ENCODE measurements at places on chromosomes 7 and 10. TPM values are rescaled to one million over a fixed set of nuclear protein-coding genes. Genes with fewer than 3 reads are reported as not detected.

DNA sequence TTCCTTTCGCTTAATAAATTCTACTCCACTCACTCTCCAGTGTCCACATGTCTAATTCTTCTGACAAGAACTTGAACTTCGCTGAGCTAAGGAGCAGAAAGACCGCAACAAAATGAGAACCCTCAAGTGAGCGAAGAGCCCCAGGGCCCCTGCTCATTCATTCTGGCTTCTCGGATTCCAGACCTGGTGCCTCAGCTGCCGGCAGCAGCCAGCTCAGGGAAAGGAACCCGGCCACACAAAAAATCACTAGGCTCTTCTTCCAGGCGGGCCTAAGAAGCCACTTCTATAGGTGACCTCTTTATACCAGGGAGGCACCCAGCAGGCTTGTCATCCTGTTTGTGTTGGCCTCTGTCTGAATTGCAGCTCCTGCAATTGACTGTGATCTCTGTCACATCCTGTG lies 33.3 kb downstream of the OTUD1 start:
- no peak for DNase-seq

DNA sequence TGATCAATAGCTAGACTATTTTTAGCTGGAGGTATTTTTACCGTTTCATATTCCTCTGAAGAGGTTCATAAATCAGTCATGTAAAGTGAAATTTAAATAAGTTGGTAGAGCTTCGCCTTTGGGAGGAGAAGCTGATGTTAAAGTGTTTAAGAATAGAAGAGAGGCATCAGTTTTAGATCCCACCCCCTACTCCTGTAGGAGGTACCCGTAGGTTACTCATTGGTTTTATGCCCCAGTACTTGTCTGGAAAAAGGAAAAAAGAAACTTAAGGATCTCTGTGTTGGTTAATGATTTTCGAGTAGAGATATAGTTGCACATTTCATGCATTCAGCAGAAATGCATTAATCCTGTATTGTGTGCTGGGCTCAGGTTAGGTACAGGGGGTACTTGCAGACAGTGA lies 8.7 kb downstream of the ZNF365 start:
- DNase-seq: no peak

GRCh38 chr7:11642276-11642675 lies 189.7 kb downstream of the THSD7A start:
- DNase-seq: no peak

DNA sequence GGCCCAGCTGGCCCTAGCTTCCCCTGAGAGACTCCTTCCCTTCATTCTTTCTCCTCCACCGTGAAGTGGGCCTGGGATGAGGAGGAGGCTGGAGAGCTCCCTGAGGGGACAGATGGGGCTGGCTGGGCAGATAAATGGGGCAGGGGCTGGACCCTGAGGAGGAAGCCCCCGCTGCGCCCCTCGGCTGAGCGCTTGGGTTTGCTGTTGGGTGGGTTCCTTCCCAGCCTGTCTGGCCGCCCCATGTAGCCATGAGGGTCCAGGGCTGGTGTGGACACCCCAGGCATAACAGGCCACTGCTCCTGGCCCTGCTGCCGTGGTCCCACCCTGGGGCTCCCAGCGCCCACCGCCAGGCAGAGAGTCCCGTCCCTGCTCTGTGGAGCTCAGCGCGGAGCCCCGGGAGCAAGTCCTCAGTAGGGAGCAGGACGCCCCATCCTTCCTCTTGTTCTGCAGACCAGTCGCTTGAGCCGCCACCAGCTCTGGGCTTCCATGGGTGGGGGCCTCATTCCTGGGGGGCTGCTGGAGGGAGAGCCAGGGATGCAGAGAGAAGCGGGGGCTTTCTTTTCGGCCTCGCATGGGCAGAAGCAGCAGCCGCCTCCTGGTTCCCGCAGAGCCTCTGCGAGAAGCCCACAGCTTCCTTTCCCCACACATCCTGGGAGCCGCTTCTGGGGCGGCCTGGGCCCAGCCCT lies 266.4 kb upstream of the TCERG1L start:
- DNase-seq: no peak

DNA sequence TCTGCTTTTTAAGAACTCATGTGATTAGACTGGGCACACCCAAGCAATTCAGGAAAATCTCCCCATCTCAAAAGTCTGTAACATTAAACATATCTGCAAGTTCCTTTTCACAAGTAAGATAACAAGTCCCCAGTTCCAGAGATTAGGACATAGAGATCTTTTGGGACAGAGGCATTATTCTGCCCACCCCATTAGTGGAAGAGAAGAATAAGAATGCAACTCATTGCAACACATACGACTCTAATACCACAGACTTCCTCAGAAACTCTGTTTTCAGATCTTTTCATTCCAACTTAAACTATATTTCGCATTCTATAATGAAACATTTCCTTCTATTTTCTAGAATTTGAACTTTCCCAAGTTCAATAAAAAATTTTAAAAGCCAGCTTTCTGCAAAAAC lies 137.7 kb downstream of the SEMA3C start:
- no peak for DNase-seq

DNA sequence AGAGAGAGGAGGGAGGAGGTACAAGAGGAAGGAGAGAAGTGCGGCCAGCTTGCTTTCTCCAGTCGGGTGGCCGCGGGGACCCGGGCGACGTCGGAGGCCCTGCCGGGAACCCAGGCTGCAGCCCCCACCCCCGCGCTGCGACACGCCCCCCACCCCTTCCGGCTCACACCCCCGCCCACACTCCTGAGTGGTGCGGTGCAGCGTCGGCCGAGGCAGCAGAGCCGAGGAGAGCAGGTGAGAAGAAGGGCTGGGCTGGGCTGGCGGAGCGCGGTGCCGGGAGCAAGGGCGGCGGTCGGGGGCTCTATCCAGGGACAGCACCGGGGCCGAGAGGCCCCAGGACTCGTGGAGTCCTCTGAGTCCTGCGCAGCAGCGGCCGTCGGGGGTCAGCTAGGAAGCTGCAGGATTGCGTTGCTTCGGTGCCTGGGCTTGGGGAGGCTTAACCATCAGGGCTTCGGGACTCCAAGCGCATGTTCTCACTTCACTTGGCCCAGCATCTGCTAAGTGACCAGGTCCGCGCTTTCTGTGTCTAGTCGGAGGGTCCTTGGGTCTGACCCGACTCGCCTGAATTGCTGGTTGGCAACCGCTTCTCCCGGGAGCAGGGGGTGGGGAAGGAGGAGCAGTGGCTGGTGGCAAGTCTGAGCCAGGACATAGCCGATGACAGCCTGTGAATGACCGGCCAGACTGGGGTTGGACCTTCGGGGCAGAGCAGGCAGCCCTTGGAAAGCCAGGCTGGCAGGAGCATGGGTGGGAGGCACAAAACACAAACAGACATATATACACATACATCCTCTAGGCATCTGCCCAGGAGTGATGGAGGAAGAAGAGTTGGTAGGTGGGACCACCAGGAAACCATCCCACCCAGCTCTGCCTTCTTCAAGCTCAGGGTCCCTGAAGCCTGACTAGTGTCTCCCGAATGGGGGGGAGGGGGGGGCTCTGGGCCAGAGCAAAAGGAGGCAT lies 683 bp downstream of the CHAT start:
- DNase-seq: no peak

- no peak for DNase-seq
Observed at GRCh38 chr10:48779546-48780152, 95.0 kb downstream of the WDFY4 start.

- no peak for DNase-seq
Observed at GRCh38 chr7:50957855-50958254, 175.2 kb upstream of the GRB10 start.

- peak; percentile 46 for DNase-seq
Observed at GRCh38 chr7:117157241-117158209, 165.3 kb downstream of the WNT2 start.

DNA sequence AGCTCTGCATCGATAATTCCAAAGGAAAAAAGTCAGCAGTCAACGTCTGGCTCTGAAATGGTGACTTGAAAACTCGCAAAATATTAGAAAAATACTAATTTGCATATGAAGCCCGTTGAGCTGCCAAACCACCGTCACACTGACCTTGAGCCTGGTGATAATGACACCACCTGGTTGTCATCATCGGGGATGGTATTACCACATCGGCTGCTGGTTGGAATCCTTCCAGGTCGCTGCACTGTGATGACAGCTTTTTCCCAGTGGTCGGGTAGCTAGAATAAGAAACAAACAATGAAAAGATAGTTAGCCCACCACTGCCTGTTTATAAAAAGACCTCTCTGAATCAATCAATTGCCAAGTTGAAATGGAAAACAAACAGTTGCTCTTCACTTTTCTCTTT lies 41.6 kb downstream of the LAMB1 start:
- no peak for DNase-seq

- no peak for DNase-seq
Observed at GRCh38 chr10:34721208-34721840, 93.8 kb downstream of the PARD3 start.

- DNase-seq: no peak
Observed at GRCh38 chr10:110223298-110223925, 16.0 kb downstream of the MXI1 start.

DNA sequence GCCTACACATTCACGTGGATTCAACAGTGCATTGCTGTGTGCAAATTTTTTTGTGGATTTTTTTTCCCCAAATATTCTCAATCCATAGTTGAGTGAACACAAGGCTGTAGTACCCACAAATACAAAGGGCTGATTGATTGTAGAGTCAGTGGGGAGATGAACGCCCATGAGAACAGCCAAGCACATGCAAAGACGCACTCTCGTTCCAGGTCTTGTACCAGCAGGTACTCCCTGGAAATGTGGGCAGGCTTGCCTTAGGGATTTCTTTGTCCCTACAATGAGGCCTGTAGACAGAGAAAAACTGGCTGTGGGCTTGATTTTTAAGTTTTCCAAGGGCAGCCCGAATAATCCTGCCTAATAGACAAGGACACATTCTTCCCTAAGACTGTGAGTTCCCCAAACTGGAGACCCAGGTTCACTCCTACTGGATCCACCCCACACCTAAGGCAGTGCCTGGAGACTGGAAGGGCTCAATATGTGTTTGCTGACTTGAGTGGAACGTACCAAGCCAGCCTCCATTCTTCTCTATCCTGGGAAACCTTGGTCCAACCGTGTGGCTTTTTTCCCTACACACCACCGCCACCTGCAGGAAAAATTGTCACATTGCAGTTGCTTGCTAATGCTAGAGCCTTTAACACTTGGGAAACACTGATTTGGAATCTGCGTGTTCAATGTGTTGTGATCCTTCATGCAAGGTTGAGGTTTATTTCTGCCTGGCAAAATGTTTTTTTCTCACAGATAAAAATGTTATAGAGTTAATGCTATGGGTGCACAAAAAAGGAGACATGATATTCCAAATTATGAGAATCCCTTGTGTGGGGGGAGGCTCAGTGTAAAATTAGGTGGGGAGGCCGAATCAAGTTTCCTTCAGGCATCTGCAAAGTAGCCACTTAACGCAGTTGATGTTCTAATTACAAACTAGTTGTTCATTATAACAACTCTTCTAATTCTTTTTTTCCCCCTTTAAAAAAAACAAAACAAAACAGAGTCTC lies 49.3 kb downstream of the PPP1R17 start:
- DNase-seq: no peak

GRCh38 chr7:80841423-80841955 lies 77.4 kb downstream of the SEMA3C start:
- no peak for DNase-seq

DNA sequence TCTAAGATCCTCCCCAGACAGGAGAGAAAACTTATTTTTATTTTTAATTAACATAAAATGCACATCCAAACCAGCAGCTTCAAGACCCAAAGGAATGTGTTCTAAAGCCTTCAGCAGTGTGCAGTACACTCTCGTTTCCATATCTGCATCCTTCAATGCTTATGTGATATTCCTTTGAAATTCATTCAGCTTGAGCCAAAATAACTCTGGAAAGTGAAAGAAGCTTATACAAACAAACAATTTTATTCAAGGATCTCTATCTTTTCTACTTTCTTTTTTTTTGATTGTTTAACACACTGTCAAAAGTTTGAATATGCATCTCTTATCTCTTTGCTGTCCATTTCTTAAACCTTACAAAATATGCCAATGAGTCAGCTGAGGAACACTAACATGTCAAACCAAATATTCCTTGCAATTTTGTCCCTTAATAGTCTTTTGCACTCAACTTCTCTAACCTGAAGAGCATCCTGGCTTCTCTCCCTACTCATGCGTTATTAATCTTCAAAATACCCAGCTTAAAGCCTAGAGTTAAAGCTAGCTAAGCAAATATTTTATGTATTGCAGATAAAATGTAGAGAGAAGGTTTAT lies 124.3 kb downstream of the THSD7A start:
- no peak for DNase-seq

- DNase-seq: no peak
Observed at GRCh38 chr7:22157552-22157951, 199.4 kb downstream of the RAPGEF5 start.

- DNase-seq: no peak
Observed at GRCh38 chr7:106729720-106730385, 68.9 kb upstream of the CCDC71L start.

DNA sequence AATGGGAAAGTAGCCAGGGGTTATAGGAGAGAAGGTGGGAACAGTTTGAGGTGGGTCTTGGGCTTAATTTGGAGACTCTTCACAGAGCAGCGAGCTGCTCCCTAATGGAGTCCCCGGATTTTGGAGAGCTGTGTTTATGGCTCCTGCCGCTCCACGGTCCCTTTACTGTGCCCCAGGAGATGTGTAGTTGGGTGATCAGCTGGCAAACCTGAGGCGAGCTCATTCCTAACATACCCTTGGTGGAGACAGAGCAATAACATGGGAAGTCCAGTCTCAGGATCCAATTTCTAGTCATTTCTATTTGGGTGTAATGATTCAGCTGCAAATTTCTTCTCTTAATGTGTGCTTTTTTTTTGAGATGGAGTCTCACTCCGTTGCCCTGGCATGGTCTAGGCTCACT lies 1.5 kb downstream of the GARIN1A start:
- no peak for DNase-seq

- no peak for DNase-seq
Observed at GRCh38 chr7:105934572-105935185, 28.4 kb upstream of the CDHR3 start.

DNA sequence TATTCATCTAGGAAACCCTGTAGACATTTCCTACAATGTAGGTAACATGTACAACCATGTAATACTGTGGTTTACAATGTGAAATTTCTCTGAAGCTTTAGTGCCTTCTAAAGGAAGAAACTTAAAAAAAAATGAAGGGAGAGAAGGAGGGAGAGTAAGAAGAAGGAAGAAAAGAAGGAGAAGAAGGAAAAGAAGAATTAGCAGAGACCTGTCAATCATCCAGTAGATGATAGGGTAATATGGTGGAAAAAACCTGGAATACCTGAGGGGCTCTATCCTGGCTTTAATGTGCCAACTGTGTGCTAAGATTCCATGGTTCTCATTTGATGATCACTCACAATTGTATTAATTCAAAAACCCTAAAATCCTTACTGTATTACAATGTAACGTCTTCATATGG lies 2.6 kb upstream of the LRRN3 start:
- no peak for DNase-seq

The IFIT1B gene
- polyA plus RNA-seq: not detected

The PLAU gene
- 37.2 TPM for polyA plus RNA-seq

The H2BK1 gene
- not detected for polyA plus RNA-seq

The NUTM2B gene
- polyA plus RNA-seq: 0.43 TPM

The ANKRD2 gene
- 0.37 TPM for polyA plus RNA-seq

The CPA2 gene
- polyA plus RNA-seq: not detected

The OR6B1 gene
- not detected for polyA plus RNA-seq

The PNLIP gene
- polyA plus RNA-seq: not detected

The OR13A1 gene
- polyA plus RNA-seq: not detected

The PODXL gene
- polyA plus RNA-seq: 0.34 TPM

The EVX1 gene
- polyA plus RNA-seq: not detected

The CTAGE15 gene
- not detected for polyA plus RNA-seq

The HDAC9 gene
- 14.7 TPM for polyA plus RNA-seq

The CHRM2 gene
- polyA plus RNA-seq: 27.0 TPM

The URGCP gene
- polyA plus RNA-seq: 34.3 TPM

The FGFBP3 gene
- 0.11 TPM for polyA plus RNA-seq

The GPR26 gene
- polyA plus RNA-seq: 0.01 TPM

The FBXO24 gene
- 0.40 TPM for polyA plus RNA-seq

The CFTR gene
- polyA plus RNA-seq: not detected

The ABCA13 gene
- polyA plus RNA-seq: 0.34 TPM

Data from BJ (cell line).